ENCODE measurements at places on chromosomes 5 and 9.

DNA sequence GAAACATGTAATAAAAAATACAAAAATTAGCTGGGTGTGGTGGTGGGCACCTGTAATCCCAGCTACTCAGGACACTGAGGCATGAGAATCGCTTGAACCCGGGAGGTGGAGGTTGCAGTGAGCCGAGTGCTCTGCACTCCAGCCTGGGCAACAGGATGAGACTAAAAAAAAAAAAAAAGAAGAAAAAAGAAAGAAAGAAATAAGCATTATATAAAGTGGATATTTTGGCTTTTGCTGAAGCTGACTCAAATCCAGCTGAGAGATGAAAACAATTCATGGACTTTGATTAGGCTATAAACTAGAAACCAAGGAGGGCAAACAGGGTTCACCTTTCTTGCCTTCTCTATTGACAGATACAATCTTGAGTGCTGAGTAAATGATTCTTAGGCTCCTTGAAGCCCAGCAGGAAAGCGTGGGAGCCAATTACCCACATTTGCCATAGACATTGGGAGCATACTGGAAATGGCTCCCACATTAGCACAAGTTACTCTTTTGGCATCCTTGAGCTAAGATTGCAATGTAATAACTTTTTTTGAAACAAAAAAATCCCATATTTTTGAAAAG is 2.4 kb upstream of the BTF3 start:
- no peak for DNase-seq

DNA sequence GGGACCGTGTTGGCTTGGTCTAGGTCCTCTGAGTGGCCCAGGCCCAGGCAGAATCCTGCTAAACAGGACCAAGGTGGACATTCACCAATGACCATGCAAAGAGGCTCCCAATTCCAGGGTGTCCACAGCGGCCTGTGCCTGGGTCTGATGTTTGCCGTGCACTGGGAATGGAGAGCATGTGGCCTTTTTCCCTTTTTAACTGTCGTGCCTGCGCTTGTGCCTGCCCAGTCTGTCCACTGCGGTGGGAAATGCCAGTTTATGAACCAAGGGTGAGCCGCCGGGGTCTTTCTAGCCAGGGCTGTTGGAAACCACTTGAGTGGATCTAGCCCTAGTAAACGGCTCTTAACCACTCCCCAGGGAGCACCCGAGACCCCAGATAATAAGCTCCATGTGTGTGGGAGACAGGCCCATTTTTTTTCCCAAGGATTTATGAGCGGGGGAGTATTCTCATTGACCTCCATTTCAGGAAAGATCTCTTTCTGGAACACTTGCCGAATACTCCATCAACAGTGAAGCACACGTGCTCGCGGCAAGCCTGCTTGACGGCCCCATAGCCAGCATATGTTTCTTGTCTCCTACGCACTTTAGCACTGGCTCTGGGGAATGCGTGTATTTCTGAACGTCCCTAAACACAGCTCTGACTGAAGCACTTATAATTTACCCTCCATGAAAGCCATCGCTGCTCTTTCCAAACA is 93.2 kb upstream of the PHYKPL start:
- peak; percentile 28 for DNase-seq

- no peak for DNase-seq
Measured at GRCh38 chr5:54254482-54255198, 55.7 kb downstream of the ARL15 start.

GRCh38 chr5:172715931-172716682 is 54.9 kb downstream of the DUSP1 start:
- no peak for DNase-seq

- no peak for DNase-seq
Measured at GRCh38 chr5:152686931-152687330, 281.9 kb upstream of the NMUR2 start.

- DNase-seq: no peak
Measured at GRCh38 chr9:2729003-2729402, 11.7 kb downstream of the KCNV2 start.

DNA sequence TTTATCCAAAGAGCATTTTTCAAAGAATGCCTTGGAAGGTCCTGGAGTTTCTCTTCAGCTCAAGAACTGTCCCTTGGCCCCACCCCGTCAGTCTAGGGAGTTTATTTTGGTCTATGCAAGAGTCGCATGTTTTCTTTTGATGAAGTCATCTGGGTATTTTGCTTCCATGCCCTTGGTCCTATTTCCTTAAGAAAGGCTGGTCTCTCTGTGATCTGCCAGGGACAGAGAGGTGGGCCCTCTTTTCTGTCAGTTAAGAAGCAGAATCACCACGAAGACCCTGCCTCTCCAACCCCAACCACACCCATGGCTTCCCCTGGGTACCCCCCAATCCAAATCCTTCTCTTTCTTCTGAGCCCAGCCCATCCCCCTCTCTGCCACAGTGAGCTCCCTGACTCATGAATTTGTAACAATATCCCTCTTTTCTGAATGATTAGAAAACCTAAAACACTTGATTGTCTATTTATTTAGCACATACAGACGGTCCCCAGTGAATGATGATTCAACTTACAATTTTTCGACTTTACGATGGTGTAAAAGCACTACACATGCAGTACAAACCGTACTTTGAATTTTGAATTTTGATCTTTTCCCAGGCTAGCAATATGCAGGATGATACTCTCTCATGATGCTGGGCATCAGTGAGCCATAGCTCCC is 163.5 kb upstream of the ADRA1B start:
- no peak for DNase-seq

- no peak for DNase-seq
Measured at GRCh38 chr5:90865180-90865579, 306.6 kb downstream of the ADGRV1 start.

DNA sequence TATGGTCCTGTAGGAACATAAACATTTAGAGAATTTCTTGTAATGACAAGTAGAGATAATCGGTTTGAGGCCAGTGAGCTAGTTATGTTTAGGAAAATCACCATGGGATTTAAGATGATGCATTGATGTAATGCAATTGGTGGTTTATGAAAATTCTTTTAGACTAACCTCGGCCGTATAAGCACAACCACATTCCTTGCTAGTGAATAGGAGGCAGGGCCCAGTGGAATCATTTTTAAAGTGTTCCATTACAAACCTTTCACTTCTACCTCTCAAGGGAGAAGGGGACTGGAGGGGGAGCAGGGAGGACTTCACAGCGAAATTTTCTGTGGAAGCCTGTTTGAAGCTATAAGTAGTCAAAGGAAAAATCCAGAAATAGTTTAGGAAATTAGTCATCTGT is 71.8 kb upstream of the NFIL3 start:
- no peak for DNase-seq

- DNase-seq: no peak
Measured at GRCh38 chr5:82168294-82168693, 109.9 kb downstream of the RPS23 start.

- no peak for DNase-seq
Measured at GRCh38 chr9:96186591-96187011, 115.4 kb downstream of the HSD17B3 start.

DNA sequence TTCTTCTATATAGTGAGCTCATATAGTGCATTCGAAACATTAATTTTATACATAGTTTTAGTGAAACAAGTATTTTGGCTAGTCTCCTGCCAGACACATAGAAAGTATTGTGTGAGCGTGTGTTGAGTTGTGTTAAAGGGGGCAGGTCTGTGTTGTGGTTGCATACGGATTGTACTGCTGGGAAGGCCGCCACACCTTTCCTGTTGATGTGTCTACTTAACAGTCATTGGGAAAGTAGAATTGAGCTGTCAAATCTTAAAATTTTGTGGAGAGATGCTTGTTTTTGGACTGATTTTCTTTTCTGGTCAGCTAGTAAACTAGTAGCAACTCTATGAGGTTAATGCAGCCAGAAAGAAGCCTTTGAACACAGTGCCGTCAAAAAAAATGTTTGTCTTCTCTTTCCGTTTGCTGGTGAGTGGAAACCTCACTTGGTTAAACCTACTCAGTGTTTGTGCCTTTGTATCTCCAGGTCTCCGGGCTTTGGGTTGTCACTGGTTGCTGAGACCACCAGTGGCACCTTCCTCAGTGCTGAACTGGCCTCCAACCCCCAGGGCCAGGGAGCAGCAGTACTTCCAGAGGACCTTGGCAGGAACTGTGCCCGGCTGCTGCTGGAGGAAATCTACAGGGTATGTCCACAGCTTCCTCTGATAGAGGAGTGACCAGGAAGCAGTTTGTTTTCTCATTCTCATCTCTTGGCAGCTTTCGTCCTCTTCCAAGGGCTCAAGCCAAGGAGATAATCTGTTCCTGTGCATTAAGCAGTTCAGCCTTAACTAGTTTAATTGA is 51.5 kb downstream of the RCL1 start:
- no peak for DNase-seq

Data from NCI-H524 treated with DMSO at 0.1 percent for 48 hours (cell line).